ENCODE measurements at places on chromosomes 7 and 10.
A peak's percentile ranks its signal among the peaks of the same experiment; 100 is the strongest.

GRCh38 chr10:49478819-49479218, 60.1 kb downstream of the ERCC6 start:
- DNase-seq, result no peak

DNA sequence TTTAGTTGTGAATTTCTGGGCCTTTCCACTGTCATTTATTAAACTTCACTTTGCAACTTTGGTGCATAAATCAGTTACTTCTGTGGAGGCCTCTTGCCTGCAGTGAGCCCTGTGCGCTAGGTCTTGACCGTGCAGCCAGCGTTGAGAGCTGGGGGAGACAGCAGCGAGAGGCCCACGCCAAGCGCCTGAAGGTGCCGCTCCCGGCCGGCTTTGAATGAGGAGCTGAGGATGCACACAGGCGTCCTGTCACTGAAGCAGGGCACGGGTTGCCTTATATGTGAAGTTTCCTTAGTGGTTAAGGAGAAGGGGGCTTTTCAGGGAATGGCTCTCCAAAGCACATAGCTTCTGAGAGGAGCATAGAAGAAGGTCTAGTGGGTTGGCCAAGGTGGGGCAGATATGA, 70.9 kb upstream of the CCNY start:
- DNase-seq, result no peak

- no peak for DNase-seq
Measured at GRCh38 chr7:113128031-113128430, 9.7 kb upstream of the SMIM30 start.

DNA sequence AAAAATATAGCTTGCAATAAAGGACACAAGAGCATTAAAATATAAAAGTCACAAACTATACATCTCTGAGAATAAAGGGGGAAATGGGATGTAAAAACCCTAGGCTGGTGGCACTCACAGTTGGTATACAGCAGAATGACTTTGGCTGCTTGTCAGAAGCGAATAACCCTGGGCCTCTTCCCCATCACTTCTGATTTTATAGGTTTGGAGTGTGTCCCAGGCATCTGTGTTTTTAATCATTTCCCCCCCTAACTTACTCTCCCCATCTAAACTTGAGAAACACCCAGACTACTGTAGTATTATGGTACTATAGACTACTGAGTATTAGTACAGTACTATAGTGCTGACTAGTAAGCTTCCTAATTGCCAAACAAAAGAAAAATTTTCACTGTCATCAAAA, 1.8 kb upstream of the RPA3 start:
- no peak for DNase-seq

DNA sequence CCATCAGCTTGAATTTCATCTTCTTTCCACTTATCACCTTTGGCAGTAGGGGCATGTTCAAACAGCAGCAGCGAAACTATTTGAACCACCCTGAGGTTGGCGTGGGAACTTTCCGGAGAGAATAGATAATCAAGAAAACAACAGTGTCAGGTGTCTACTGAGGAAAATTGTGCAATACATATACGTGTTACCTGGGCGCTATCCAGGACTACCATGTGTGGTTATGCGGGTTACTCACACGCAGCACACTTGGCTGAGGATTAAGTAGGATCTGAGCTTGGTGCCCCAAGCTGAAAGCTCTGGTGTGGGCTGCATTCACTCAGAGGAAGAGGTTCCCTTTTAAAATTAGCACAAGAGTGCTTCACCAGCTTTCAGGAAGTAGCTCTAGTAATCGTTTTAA, 8.8 kb upstream of the ABI1 start:
- DNase-seq, result no peak

DNA sequence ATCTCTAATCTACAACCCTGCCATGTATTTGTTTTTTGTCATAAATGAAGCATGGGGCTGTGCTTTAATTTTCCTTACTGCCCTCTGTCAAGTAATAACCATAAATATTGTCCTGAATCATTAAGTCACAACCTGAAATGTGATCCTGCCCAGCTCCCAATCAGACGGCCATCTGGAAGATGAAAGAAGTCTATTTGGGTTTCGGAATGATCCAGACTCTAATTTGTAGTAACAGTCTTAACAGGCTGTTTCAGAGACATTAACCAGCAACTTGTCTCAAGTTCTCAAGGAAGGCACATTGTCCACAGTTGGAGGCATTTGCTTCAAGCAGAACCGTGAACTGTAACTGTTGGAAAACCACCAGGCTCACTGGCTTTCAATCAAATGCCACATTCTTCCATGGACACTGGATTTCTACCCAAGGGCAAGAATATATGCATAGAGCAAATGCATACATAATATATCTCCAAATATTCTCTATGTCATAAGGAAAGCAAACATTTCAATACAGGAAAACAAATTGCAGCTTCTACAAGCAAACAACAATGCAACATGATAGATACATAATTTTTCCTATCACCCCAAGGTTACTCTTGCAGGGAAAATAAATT, 405.2 kb upstream of the NPVF start:
- no peak for DNase-seq

DNA sequence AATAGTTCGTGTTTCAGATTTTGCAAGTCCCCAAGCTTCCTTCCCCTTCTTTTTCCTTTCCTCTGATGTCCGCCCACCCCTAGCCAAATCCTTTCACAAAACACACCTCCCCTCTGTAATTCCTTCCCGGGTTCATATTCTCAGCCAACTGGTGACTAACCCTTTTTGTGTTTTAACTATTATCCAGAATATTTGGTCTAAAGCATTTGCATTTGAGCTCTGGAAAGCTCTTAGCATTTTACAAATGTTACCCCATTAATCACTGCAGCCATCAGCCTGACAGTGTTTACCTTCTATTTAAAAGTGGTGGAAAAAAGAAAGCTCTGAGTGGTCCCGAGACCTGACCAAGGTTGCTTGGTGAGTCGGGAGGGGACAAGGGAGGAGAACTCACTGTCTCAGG, 139.0 kb downstream of the CREB5 start:
- no peak for DNase-seq

- DNase-seq, result no peak
Measured at GRCh38 chr10:52623761-52624160, 148.8 kb downstream of the MBL2 start.

GRCh38 chr7:140027858-140028257, 34.9 kb downstream of the PARP12 start:
- DNase-seq, result no peak

DNA sequence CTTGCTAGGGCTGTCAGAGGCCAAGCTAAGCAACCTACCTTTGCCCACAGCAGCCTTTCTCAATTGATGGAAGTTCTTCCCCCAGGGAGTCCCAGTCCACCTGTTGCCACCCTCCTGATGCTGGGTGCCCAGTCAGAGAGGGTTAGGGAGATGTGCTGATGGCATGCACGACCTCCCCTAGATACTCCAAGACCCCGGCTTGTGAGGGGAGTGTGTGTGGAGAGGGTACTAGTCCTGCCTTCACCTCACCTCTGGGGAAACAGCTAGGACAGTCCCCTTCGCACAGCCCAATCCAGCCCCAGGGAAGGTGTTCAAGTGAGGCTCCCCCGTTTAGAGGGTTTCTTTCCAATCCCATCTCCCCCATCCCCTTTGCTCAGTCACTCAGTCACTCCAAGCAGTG, 1.3 kb upstream of the UNC5B start:
- no peak for DNase-seq

DNA sequence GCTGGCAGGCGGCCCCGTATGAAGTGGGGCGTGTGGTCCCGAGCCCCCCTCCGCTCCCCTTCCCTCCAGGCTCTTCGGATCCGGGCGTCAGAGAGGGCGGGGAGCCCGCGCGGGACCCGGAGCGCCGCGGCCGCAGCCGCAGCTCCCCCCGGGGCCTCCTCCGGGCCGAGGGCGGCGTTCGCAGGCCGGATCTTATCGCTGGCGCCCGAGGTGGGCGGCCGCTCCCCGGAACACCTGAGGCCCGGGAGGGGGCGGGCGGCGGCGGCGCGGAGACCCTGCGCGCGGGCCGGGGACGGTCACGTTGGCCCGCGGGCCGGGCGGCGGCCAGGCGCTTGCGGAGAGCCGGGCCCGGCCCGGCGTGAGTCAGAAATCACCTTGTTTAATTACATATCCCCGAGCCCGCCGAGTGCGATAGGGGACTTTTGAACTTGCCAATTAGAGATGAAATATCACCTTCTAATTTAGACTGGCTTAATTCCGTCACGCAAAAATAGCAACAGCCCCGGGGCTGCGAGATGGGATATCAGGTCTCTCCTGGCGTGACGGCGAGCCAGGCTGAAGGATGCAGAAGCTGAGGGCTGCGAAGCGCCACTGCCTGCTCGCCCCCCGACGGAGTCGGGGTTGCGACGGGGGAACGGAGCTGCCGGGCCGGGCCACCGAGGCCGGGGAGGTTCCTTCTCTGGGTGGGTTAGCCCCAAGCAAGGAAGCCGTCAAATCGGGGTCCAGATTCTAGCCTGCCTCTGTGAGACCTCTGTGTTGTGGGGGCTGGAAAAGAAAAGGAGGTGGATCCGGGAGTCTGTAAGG, 43.4 kb downstream of the LDB3 start:
- DNase-seq, result peak; percentile 90

DNA sequence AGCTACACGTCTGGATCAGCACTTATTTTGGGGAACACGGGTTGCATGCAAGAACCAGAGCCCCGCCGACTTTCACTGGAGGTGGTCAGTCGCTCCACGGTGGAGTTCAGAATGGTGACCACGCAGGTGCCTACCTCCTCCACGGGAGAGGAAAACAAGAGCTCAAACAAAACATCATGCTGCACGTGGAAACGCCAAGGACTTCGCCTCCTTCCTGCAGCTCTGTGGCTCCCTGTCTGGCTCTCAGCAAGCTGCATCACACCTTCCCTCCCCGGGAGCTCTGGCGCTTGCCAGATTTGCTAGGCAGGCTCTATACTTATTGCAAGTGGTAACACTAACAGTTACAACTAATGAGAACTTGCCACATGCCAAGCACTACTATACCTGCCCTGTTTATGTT, 26.0 kb downstream of the GSDME start:
- DNase-seq, result no peak

DNA sequence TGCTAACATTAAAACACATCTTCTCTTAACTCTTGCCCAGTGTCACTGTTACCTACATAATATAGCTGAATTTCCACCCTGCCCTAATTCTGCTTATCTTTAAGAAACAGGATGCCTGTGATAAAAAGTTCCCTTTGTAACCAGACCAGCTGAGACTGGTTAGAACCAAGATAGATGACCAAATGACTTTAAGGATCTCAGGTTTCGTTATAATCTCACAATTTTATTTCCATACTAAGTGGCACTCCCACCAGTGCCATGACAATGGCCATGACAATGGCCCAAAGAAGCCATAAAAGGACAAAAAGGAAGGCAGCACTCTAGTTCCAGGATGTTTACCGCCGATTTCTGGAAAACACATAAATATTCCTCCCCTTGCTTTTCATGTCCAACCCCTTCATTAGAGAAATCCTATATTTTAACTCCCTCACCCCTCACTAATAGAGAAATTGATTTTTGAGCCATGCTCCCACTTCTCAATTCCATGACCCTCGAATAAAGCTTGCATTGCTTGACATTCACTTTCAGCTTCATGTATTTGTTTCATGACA, 126.1 kb downstream of the ELAPOR2 start:
- DNase-seq, result no peak

DNA sequence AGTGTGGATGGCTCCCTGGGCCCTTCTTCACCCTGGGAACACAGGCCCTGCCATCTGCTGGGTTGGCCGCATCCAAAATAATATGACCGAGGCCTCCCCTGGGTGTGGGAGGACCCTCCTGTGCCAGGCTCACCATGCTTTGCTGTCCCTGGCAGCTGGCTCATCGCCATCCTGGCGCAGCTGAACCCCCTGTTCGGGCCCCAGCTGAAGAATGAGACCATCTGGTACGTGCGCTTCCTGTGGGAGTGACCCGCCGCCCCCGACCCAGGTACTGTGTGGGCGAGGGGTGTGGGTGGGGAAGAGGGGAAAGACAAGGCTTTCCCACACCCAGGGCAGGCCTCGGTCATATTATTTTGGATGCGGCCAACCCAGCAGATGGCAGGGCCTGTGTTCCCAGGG, 4.8 kb downstream of the ATP6V0E2 start:
- DNase-seq, result no peak

- no peak for DNase-seq
Measured at GRCh38 chr7:158847451-158847866, 8.9 kb upstream of the DYNC2I1 start.

- no peak for DNase-seq
Measured at GRCh38 chr7:123431075-123431614, 103.2 kb downstream of the IQUB start.

DNA sequence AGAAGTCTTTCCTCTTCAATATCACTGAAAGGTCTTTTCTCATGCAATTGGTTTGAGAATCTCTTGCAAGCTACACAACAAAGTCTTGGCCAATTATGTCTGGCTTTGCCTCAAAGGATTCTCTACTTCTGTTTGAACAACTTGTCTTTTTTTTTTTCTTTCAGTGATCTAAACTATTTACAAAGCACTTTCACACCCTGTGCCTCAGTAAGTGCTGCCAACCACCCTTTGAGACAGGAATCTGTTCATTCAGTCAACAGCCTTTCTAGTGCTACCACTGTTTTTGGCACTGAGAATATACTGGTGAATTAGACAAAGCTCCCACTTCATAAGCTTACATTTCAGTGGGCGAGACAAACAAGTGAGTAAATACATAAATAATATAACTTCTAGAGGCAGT, 26.9 kb upstream of the SDK1 start:
- DNase-seq, result no peak

GRCh38 chr7:90816511-90817142, 220.5 kb downstream of the CDK14 start:
- peak; percentile 50 for DNase-seq

DNA sequence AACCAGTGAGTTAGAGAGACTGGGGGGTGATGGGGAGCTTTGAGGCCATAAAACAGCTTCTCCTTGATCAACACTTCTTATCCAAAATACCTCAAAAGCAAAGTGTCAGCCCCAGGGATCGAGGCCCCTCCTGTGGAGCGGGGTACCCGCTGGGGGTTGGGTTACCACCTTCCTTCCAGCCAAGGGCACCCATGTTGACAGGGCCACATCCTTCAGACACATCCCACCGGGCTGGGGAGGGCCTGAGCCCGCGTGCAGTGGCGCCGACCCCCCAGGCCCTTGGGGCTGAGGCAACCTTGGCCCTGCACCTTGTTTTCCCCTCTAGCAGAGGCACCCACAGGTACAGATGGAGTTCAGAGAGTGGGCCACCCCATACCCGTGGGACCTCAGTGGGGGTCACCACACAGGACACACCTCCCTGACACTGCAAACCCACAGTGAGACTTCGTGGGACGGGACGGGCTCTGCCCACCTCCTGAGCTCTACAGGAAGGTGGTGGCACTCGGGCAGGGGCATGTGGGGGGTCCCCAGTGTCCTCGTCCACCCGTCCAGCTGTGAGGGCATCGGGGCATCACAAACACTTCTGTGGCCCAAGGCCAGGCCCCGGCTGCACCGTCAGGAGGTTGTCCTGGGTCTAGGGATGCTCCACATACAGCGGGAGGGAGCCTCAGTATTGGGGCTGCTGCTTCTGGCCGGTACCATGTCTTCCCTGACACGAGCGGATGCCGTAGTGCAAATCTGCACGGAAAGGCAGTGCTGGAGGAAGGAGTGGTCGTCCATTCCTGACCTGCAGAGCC, 10.7 kb downstream of the DPYSL4 start:
- DNase-seq, result no peak

- no peak for DNase-seq
Measured at GRCh38 chr7:163971-164881, 28.1 kb upstream of the FAM20C start.

All from GM20000 (cell line).